ENCODE measurements at places on chromosomes 16 and 17.

DNA sequence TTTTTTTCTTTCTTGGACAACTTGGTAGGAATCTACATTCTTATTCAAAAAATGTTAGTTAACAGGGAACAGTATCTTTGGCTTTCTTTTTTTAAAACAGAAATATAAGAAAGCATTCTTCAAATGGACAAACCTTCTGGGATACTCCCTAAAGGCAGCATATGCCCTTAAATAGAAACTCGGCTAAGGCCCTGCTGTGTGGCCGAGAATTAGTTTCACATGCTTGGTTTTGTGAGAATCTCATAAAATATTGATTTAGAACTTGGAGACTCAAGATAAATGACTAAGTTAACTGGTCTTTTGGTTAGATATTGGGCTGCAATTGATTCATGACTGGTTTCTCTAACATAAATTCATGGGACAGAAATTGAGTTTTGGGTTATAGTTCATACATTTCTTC, 359.9 kb upstream of the XYLT1 start:
- no peak for DNase-seq

DNA sequence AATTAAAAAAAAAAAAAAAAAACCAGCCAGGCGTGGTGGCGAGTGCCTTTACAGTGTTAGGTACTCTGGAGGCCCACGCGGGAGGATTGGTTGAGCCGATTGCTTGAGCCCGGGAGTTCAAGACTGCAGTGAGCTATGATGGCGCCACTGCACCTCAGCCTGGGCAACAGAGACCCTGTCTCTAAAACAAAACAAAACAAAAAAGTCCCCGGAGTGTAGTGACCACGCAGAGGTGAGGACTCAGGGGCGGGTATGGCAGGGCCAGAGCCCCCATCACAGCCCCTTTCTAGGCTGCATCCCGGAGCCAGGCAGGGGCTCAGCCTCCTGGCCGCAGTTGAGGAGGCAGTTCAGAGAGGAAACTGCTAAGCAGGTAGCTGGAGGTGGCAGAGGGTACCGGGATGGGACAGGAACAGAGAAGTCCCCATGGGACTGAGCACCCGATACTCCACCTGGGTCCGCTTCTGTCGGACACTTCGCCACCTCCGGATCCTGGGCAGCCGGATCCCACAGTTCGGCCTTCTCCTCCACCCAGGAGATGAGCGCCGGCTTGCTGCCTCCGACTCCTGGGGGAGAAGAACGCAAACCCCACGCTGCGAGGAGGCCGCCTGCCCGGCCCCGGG, 800 bp downstream of the ZNF747 start:
- no peak for DNase-seq

DNA sequence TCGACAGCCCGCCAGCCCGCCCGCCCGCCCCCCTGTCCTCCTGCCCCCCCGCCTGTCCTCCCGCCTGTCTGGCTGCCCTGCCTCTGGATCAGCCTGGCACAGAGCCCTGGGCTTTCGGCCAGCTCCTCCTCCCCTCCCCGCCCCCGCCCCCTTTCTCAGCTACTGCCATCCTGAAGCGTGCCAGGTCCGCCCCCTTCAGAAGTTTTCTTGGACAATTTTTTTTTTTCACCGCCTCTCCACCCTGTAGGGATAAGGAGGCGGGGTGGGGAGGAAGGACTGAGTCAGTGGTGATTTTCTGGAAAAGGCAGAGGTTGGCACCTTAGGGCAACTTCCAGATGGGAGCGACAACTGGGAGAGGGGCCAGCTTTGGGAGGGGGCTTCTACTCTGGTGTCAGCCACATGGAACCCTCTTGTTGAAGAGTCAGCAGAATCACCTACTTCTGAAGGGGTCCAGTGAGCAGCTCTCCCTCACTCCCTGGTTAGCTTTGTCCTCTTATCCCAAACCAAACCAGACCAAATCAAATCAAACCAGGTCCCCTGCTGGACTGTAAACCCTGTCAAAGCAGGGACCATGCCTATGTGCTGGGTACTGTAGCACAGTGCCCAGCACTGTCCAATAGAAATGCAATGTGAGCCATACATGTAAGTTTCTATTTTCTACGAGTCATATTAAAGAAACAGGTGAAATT, 19.7 kb downstream of the IGF2BP1 start:
- DNase-seq = peak; percentile 66

- no peak for DNase-seq
Measured at GRCh38 chr17:7839876-7840261, 5.9 kb downstream of the KDM6B start.
